ENCODE measurements at places on chromosomes 7 and 10.

- DNase-seq, result no peak
Observed at GRCh38 chr7:50542132-50542531, 23.1 kb downstream of the DDC start.

DNA sequence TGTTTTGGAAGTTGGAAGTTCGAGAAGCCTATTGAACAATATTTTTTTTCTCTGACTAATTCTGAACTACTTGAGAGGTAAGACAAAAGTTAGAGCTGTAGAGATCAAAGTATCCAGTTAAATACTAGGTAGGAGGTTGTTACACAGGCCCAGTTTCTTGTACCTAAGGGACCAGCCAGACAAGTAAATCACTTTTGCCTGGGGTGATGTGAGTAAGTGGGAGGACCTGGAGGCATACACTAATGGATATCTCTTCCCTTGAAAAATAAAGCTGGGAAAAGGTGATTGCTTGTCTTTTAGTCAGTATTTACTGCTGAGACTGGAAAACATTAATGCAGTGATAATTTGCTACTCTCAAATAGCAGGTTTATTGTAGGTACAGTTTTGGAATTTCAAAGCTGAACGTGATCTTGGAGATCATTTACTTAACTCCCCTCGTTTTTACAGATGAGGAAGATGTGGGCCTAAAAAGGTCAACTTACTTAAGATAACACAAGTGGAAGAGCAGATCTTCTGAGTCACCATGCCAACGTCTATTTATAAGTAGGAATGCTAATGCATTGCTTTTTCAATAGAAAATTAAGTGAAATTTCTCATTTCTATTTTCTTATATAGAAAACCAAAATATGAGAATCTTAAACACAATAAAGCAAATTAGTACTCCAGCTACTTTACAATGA, 181.3 kb downstream of the PPP1R9A start:
- no peak for DNase-seq

DNA sequence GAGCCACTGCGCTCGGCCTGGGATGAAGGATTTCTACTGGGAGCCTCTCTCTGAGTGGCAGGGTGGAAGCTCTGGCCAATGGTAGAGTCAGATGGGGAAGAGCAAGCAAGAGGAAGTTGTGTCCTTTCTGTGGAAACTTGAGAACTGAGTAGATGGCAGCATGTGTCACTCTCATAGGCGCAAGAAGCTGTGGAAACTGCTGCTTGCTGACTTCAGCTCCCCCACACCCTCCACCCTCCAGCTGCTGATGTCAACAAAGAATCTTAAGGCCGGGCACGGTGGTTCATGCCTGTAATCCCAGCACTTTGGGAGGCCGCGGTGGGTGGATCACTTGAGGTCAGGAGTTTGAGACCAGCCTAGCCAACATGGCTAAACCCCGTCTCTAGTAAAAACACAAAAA, 39.8 kb upstream of the SRGN start:
- no peak for DNase-seq

DNA sequence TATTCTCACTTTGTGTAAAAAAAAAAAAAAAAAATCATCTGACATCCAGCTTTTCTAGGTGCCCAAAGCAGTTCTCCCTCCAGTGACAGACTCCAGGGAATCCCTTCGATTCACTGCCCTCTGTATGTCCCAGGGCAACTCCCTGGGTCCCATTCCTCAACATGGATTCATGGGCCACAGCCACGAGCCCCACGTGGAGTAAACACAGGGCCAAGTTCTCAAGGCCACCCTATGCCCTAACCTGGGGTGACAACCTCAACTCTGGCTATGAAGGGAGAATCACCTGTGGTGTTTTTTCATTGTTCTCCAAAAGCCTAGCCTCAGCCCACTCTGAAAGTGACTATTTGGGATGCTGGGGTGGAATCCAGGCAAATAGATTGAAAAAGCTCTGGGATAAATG, 3.4 kb downstream of the BNIP3 start:
- no peak for DNase-seq

- DNase-seq, result no peak
Observed at GRCh38 chr7:21300692-21301091, 127.2 kb upstream of the SP4 start.
